ENCODE measurements at places on chromosomes 12 and 14. TPM values are rescaled to one million over a fixed set of nuclear protein-coding genes. Genes with fewer than 3 reads are reported as not detected.

Gene KLHDC1
- total RNA-seq: 3.5 TPM

Gene KDM2B
- total RNA-seq: 36.9 TPM

Gene MORN3
- total RNA-seq: 0.80 TPM

Gene EFCAB11
- total RNA-seq: 13.7 TPM

Gene NDUFA12
- 114 TPM for total RNA-seq

Gene IQSEC3
- 4.2 TPM for total RNA-seq

Gene P2RX2
- total RNA-seq: 2.8 TPM

Gene GMFB
- total RNA-seq: 48.8 TPM

Gene CLEC9A
- total RNA-seq: not detected

Gene KRT72
- 2.9 TPM for total RNA-seq

Gene RPL10L
- total RNA-seq: not detected

Gene TAS2R30
- total RNA-seq: 2.3 TPM

Gene ZNF839
- 10.8 TPM for total RNA-seq

Gene MYBPC1
- total RNA-seq: 18.0 TPM
